Activated CD4-positive, alpha-beta T cell treated with anti-CD3 and anti-CD28 coated beads for 1 hour (primary cell): ENCODE measurements at places on chromosomes 12 and 14.

DNA sequence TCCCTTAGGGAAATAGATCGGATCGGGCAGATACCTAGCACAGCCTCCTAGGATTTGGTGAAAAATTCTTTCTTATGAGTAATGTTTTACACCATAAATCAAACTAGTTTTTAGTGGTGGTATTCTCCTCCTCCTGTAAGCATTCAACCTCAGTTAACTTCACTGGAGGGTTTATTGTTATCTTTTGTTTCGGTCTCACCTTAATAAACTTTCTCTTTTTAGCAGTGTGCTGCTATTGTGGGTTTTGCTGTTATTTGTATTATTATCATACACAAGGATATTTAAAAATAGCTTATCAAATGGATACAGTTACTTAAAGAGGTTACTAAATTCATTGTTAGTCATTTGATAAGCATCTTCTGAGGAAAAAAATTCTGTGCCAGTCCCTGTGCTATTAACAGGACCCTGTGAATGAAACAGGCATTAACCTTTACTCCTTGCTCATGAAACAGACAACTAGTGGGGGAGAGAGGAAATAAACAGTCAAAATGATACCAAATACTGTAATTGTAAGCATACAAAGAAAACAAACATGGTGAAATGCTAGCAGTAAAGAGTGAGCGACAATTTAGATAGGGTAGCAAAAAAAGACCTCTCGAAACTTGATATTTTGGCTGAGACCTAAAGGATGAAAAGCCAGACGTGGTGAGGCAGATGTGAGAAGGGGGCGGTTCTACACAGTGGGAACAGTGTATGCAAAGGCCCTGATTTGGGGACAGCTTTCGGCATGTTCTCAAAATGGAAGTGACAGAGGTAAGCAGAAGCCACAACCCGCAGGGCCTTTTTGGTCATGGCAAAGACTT is 178.7 kb upstream of the SOX5 start:
- DNase-seq: no peak

GRCh38 chr12:122208073-122208820 is 4.7 kb downstream of the B3GNT4 start:
- no peak for DNase-seq

DNA sequence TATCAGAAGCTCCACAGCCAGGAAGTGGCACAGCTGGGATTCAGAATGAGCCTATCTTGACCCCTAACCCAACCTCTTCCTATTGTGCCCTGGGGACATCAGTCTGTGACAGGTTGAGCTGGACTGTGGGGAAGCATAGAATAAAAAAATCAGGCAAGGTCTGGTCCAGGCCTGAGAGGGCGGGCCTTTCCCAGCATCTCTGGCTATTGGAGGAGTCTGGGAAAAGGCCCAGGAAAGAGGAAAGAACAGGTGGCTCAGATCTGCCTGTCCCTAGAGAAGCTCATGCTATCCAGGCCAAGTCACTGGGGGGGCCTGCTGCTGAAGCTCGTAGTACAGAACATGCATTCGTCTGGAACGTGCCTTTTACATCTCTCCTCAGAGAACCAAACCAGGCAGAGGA is 100.5 kb downstream of the PPM1H start:
- DNase-seq: no peak

DNA sequence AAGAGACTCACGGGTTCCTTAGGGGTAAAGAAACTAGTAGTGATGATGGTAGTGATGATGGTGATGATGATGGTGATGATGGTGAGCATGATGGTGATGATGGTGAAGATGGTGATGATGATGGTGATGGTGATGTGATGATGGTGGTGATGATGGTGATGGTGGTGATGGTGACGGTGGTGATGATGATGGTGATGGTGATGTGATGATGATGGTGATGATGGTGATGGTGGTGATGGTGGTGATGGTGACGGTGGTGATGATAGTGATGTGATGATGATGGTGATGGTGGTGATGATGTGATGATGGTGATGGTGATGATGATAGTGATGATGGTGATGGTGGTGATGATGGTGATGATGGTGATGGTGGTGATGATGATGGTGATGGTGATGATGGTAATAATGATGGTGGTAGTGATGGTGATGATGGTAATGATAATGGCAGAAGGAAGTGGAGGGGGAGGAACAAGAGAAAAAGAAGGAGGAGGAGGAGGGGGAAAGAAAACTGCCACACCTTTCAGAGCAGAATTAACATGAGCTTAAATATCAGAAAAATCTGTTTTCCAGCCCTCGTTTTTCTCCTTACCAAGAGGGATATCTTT is 85.5 kb downstream of the FZD10 start:
- no peak for DNase-seq

- no peak for DNase-seq
Observed at GRCh38 chr14:72610096-72610830, 283.6 kb downstream of the DPF3 start.

DNA sequence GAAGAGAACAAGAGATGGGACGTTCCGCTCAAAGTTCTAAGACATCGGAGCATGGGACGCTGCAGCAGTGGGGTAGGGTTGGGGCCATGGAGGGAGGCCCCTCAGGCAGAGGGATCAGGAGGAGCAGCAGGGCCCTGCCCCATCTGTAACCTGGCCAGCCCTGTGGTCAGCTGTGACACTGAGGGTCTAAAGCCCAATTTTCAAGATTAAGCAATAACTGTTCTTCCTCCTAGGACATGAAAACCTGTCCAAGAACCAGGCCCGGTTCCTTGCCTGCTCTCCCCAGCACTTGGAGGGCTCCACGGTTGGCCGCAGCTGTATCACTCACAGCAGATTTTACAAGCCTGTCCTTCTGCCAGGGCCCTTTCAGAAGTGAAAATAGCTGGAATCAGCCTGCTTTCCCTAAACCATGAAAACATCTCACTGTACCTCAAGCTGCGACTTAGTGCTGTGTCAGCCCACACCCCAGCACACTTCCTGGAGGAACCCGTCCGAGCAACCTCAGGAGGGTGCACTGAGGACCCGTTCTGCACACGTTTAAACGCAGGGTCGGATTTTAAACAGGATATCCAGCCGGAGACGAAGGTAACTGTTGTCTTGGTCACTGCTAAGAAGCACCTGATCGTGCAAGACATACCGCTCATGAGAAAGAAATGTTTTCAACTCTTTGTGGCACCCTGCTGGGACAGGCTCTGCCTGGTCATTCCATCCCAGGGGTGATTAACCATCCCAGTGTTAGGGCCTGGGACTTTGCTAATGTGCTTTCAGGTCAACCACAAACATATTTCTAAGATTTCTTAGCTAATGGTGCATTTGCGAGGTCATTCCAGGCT is 201.9 kb upstream of the DIO3 start:
- no peak for DNase-seq

GRCh38 chr12:42987216-42987650 is 397.7 kb upstream of the PRICKLE1 start:
- no peak for DNase-seq

DNA sequence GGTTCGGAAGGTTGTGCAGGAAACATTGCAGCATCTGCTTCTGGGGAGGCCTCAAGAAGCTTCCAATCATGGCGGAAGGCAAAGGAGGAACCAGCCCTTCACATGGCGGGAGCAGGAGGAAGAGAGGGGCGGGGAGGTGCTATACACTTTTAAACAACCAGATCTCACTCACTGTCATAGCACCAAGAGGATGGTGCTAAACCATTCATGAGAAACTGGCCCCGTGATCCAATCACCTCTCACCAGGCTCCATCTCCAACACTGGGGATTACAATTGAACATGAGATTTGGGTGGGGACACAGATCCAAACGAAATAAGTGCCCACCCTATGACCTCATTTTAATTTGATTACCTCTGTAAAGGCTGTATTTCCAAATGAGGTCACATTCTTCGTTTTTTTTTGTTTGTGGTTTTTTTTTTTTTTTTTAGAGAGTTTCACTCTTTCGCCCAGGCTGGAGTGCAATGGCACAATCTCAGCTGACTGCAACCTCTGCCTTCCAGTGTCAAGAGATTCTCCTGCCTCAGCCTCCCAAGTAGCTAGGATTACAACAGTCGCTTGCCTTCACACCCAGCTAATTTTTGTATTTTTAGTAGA is 11.4 kb upstream of the ORAI1 start:
- DNase-seq: no peak

- no peak for DNase-seq
Observed at GRCh38 chr12:51339750-51340149, 6.7 kb downstream of the CELA1 start.

DNA sequence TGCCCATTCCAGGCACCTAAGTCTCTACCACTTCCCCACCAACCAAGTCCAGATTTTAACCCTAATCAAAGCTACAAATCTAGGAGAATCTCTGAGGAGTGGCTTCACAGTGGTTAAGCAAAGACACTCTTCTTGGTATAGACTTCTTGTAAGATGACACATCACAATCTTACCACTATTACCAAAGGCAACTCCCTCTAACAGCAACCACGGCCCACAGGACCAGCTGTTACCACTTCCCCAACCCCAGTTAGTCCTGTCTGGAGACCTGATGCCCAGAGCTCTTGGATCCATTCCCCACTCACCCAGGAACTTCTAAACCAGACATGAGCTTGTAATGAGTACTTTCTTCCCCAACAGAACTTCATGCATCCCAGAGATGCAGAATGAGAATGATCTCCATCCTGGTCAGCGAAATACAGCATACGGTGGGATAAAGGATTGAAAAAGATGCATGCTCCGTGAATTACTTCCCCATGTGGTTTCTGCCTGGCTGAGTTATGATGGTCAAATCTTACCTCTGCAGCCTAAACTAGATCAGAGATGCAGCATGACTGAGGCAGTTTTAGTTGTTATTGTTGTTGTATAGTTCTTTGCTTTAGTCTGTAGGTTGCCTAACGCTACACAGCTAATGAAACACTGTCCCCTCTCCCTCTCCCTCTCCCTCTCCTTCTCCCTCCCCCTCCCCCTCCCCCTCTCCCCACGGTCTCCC is 87.7 kb upstream of the FOXN3 start:
- DNase-seq: no peak

- no peak for DNase-seq
Observed at GRCh38 chr12:110636516-110636915, 22.6 kb downstream of the TCTN1 start.

- no peak for DNase-seq
Observed at GRCh38 chr12:90281154-90281868, 572.7 kb upstream of the ATP2B1 start.

DNA sequence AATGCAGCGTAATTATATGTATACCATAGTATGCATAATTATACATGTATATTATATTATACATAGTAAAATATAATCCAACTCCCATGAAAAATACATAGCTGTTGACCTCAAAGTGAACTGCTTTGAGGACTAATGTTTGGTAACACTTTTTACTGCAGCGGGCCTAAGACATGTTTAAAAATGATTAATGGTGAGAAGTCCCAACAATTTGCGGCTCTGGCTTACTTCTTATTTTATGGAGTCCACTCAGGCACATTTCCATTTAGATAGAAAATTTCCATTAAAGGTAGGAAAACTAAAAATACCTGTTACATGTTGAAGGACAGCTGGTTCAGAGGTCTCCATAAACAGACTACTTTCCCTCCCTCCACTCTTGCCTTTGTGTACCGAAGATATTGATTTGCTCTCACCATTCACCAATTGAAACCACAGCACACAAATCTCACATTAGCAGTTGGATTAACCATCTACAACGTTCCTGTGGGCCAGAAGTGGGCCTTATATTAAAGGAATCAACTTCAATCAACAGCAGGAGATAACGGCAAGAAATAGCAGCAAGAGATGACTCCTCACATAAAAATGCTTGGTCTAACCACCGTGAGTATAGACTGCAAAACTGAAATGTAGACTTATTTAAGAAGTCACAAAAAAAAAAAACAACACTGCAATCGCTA is 14.1 kb upstream of the NT5DC3 start:
- no peak for DNase-seq

- no peak for DNase-seq
Observed at GRCh38 chr14:69895109-69895508, 15.9 kb downstream of the SMOC1 start.

DNA sequence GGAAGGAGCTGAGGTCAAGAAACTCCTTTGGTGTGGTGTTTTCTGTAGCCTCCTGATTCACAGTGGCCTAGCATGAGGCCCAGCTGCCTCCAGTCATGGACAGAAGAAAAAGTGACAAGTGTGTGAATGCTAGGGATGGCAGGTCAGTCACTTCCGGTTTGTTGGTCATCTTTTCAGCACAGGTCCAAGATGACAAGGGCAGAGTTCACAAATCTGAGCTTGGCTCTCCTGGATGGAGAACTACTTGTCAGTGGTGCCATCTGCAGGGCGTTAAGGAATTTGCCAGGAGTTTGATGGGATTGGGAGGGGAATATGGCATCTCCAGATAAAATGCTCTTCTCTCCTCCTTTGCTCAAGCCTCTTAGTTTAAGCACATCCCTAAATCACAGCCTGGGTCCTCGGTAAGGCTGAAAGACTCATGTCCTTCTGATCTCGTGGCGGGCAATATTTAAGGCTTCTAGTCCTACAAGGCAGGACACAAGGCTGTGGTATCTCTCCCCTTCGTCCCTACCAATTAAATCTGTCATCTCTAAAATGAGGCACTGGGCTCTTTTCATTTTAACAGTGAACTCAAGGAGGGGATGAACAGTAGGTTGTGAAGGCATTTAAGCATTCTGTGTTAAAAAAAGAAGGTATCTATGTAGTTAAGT is 10.0 kb downstream of the TUBA1B start:
- DNase-seq: no peak

DNA sequence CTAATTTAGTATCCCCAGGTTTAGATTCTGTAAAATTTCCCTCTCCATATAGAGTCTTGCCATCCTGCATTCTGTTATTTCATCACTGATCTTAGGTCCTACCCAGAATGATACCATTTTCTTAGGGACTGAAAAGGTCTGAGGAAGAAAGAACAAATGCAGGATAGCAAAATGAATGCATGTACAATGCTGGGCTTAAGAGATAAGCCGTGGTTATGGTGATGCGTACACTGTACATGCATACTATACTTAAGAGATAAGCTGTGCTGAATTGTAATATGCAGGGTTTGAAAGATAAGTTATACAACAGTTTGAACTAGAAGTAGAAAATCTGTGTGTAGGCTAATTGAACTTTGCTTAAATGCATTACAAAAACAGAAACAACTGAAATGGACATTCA is 416.2 kb downstream of the C12orf50 start:
- DNase-seq: no peak

DNA sequence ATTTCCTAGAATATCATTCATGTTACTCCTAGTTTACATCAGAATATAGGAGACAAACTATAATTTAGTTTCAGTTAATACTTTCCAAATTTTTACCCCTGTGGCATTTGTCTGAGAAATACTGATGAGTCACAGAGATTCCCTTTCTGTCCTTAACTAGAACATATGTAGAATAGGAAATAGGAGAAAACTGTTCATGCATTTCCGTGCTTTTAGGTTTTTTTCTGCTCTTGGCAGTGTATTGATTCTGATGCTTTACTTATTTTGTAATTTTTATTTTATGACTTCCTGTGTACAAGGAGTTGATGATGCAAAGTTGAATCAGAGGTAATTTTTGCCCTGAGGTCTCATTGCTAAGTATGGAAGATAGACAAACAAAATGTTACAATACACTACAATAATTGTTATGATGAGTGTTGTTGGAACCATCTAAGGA is 23.0 kb downstream of the MNAT1 start:
- no peak for DNase-seq

GRCh38 chr12:112375105-112375504 is 7.1 kb downstream of the HECTD4 start:
- no peak for DNase-seq
